ENCODE measurements at places on chromosomes 6 and 20.
A peak's percentile ranks its signal among the peaks of the same experiment; 100 is the strongest.

GRCh38 chr6:14910692-14911547 is 334.9 kb upstream of the JARID2 start:
- no peak for DNase-seq

- no peak for DNase-seq
These were observed 7.3 kb upstream of the DSP start for GRCh38 chr6:7534192-7534591.

DNA sequence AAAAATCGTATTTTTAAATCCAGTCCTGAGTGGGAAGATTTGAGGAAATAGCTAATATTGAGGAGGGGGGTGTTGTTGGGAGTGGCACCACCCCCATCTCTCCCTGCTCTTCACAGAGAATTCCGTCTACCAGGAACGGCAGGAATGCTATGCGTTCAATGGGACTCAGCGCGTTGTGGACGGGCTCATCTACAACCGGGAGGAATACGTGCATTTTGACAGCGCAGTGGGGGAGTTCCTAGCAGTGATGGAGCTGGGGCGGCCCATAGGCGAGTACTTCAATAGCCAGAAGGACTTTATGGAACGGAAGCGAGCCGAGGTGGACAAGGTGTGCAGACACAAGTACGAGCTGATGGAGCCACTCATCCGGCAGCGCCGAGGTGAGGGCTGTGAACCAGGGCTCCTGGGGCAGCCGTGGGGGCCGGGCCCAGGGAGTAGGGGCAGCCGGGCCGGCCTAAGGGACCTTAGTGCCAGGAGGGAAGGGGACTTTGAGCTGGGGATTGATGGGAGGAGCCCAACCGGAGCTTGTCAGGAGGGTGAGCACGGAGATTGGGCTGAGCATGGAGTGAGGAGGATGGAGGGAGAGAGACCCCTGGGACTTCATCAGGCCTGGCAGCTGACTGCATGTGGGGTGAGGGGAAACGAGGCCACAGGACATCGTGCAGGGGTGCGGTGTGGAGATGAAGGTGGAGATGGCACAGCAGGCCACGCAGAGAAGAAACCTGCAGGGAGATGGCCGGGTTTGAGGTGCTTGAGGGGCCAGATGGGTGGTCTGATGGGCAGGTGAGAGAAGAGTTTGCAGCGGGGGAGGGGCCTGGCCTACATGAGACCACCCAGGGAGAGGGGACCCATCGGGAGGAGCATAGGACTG is 41.3 kb downstream of the HLA-DPB1 start:
- no peak for DNase-seq

GRCh38 chr20:63963348-63963741 is 6.4 kb downstream of the ZNF512B start:
- DNase-seq, result no peak

DNA sequence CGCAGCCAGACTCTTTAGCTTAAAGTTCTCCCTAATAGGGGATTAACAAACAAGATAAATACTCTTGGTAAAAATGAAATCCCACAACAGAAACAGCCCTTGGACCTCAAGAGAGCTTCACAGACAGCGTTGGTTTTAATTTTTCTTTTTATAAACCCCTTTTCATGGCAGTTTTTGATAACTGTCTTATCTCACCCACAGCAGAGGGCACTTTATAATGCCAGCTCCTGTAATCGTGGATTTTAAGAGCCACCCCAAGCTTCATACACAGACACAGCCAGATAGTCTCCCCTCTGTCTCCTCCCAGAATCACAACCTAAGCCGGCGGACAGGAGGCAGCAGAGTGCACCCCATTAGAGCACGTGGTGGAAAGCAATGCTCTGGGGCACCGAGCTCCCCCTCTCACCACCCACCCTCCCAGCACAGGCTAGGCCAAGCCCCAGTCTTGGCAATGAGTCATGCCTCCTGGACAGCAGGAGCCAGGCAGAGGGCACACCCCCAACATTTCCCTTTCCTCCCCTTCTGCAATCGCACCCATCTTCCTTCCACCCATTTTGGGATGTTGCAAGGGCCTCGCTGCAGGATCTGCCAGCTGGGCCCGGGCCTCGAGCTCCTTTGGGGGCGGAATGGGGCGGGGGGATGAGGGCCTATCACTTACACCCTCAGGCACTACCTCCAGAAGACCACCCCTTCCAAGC is 2.4 kb downstream of the JAG1 start:
- peak; percentile 94 for DNase-seq

DNA sequence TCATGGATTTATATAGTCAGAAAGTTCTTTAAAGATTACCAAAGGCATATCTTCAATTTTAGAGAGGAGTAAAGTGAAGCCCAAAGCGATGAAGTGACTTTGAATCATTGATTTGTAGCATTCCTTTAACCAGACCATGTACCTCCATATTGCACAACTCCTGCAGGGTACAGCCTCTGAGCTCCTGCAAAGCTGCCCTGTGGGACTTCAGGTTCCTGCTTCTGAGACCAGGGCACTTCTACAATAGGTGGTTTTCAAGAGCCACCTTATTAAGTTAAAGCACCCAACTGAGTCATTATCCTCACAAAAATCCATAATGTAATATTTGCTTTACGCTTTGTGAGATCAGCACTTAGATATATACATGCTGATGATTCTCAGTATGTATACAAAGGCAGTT is 270.7 kb upstream of the RGS17 start:
- DNase-seq, result no peak

DNA sequence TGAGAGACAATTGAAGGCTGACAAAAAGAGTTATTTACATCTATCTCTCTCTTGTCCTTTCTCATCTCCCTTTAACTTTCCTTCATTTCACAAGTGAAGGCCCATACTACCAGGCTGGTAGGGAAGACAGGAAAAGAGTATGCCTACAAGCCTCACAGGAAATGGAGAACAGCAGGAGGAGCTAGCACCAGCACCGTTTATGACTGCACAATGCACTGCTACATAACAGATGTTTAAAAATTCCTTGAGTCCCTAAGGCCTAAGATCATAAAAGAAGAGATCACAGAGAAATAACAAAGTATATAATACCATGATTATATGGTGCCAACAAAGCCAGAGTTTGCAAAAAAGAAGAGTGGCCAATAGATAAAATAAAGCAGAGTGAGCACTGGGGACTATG is 194.8 kb downstream of the UNC5CL start:
- no peak for DNase-seq

GRCh38 chr20:60700728-60701127 is 551.3 kb upstream of the CDH4 start:
- DNase-seq, result no peak

GRCh38 chr6:138331984-138332383 is 45.7 kb upstream of the SMIM28 start:
- no peak for DNase-seq

GRCh38 chr6:71289039-71289801 is 609 bp downstream of the OGFRL1 start:
- DNase-seq, result no peak

- no peak for DNase-seq
These were observed 45.5 kb downstream of the MRPL14 start for GRCh38 chr6:44081753-44082152.

Measured in HTR-8/SVneo (cell line).